ENCODE measurements at places on chromosomes 2 and 18. TPM values are rescaled to one million over a fixed set of nuclear protein-coding genes. Genes with fewer than 3 reads are reported as not detected.

The CIB4 gene
- not detected for total RNA-seq

GRCh38 chr2:143833015-143833660 lies 686.8 kb downstream of the ZEB2 start:
- no peaks in the 10 kb centered on the region for H3K4me1 ChIP-seq
- H3K27me3 ChIP-seq = no peaks in the 10 kb centered on the region
- DNase-seq = no peak
- H3K36me3 ChIP-seq = no peaks in the 10 kb centered on the region
- no peak overlapping the region for H3K4me3 ChIP-seq
- no peak overlapping the region for H3K27ac ChIP-seq

The SERPINB4 gene
- total RNA-seq = not detected

The DSC2 gene
- total RNA-seq = 2.7 TPM

The DES gene
- total RNA-seq = 7,366 TPM

The CHRND gene
- total RNA-seq = not detected

GRCh38 chr2:2142345-2142744 lies 188.7 kb downstream of the MYT1L start:
- H3K4me3 ChIP-seq = no peak overlapping the region
- H3K27me3 ChIP-seq = no peaks in the 10 kb centered on the region
- no peak overlapping the region for H3K27ac ChIP-seq
- no peaks in the 10 kb centered on the region for H3K4me1 ChIP-seq

DNA sequence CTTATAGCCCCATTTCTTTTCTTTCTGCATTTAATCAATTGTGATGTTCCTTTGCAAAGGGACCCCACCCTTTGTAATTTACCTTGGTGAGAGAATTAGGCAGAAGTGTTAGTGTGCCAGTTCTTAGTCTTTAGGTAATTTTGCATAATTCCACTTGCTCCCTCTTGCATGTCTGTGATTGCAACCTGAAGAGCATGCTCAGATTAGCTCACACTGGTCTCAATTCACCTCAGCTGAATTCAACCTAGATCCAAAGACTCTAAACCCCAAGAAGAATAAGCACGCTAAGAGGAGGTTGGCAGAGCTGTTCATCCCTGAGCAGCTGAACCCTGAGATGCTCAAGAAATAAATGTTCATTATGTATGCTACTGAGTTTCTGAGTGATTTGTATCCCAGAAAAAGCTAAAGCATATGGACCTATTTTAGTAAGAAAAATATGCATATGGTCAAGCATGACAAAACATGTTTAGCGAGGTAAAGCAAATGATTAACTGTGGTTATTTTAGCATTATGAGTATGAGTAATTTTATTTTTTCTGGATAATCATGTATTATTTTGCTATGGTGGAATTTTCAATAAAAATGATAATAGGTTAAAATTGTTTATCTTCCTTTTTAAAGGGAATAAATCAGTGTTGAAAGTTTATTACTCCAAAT lies 299.2 kb upstream of the ZSWIM2 start:
- no peaks in the 10 kb centered on the region for H3K36me3 ChIP-seq
- DNase-seq = no peak
- no peak overlapping the region for H3K4me3 ChIP-seq
- no peak overlapping the region for H3K27ac ChIP-seq
- no peaks in the 10 kb centered on the region for H3K4me1 ChIP-seq

The ATOH8 gene
- 17.7 TPM for total RNA-seq

All from sigmoid colon (tissue), 7 donors.